ENCODE measurements at places on chromosomes 6 and 20.
A peak's percentile ranks its signal among the peaks of the same experiment; 100 is the strongest.

DNA sequence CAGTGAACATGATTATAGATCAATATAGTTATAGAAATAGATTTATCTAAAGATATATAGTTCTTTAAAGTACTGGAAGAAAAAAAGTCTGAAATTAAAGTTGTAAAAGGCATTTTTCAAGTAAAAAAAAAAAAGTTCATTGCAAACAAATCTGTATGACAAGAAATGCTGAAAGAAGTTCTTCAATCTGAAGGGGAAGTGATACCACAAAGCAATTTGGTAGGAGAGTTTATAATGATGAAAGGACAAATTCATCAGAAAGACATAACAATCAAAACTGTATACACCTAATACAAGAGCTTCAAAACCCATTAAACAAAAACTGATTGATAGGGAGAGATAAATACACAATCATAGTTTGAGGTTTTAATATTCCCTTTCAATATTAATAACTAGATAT, 14.1 kb downstream of the HUS1B start:
- no peak overlapping the region for H3K27ac ChIP-seq
- no peaks in the 10 kb centered on the region for H3K4me1 ChIP-seq
- H3K36me3 ChIP-seq: peaks cover 3% of the 10 kb centered on the region
- DNase-seq: no peak
- H3K27me3 ChIP-seq: no peaks in the 10 kb centered on the region

GRCh38 chr6:160137989-160138835, 16.6 kb downstream of the SLC22A1 start:
- H3K27me3 ChIP-seq: no peaks in the 10 kb centered on the region
- peak overlapping the region; percentile 52 for H3K27ac ChIP-seq
- H3K4me3 ChIP-seq: no peak overlapping the region
- DNase-seq: peak; percentile 47

DNA sequence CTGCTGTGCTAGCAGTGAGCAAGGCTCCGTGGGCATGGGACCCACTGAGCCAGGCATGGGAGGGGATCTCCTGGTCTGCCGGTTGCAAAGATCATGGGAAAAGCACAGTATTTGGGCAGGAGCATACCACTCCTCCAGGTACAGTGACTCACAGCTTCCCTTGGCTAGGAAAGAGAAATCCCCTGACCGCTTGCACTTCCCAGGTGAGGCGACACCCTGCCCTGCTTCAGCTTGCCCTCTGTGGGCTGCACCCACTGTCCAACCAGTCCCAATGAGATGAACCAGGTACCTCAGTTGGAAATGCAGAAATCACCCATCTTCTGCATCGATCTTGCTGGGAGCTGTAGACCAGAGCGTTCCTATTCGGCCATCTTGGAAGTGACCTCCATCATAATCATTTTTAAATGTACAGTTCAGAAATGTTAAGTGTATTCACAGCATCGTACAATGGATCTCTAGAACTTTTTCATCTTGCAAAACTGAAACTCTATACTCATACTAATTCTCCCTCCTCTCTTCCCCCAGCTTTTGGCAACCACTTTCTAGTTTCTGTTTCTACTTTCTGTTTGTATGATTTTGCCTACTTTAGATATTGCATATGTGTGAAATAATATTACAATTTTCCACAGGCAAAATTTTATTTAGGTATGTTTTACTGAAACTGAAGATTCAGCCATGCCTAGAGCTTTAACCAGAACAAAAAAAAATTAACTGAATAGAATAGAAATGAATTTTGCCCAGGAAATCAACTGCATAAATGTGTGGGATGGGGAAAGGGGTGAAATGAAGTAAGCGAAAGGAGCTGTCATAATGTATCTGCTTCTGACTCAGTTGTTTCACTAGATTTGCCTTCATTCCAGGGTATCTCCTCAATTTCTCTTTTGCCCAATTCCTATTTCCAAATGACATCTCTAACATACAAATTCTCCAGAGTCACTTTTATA, 100.0 kb downstream of the RWDD2A start:
- H3K27ac ChIP-seq: no peak overlapping the region
- H3K36me3 ChIP-seq: no peaks in the 10 kb centered on the region
- no peak for DNase-seq
- H3K27me3 ChIP-seq: peaks cover 10% of the 10 kb centered on the region
- peaks cover 10% of the 10 kb centered on the region for H3K4me1 ChIP-seq
- H3K4me3 ChIP-seq: no peak overlapping the region

- peaks cover 24% of the 10 kb centered on the region for H3K36me3 ChIP-seq
- H3K4me1 ChIP-seq: peaks cover 6% of the 10 kb centered on the region
- H3K27me3 ChIP-seq: no peaks in the 10 kb centered on the region
- no peak overlapping the region for H3K4me3 ChIP-seq
Measured at GRCh38 chr6:53032849-53033248, 32.4 kb upstream of the FBXO9 start.

- no peak overlapping the region for H3K27ac ChIP-seq
- DNase-seq: no peak
- no peak overlapping the region for H3K4me3 ChIP-seq
- H3K36me3 ChIP-seq: no peaks in the 10 kb centered on the region
Measured at GRCh38 chr6:41719436-41720261, 15.8 kb downstream of the TFEB start.

GRCh38 chr20:44509762-44510161, 12.1 kb downstream of the SERINC3 start:
- DNase-seq: no peak
- no peaks in the 10 kb centered on the region for H3K27me3 ChIP-seq
- H3K36me3 ChIP-seq: peaks cover 26% of the 10 kb centered on the region
- H3K27ac ChIP-seq: no peak overlapping the region

- no peaks in the 10 kb centered on the region for H3K4me1 ChIP-seq
- no peak overlapping the region for H3K27ac ChIP-seq
- H3K4me3 ChIP-seq: no peak overlapping the region
- no peaks in the 10 kb centered on the region for H3K27me3 ChIP-seq
- H3K36me3 ChIP-seq: no peaks in the 10 kb centered on the region
Measured at GRCh38 chr6:54193560-54193959, 82.3 kb downstream of the MLIP start.

- H3K27ac ChIP-seq: no peak overlapping the region
- no peak for DNase-seq
- peaks cover 22% of the 10 kb centered on the region for H3K27me3 ChIP-seq
- no peaks in the 10 kb centered on the region for H3K4me1 ChIP-seq
Measured at GRCh38 chr6:138572167-138572875, 73.0 kb upstream of the NHSL1 start.

GRCh38 chr20:15399781-15400180, 1062.4 kb upstream of the FLRT3 start:
- no peak overlapping the region for H3K4me3 ChIP-seq
- H3K27me3 ChIP-seq: no peaks in the 10 kb centered on the region
- no peaks in the 10 kb centered on the region for H3K4me1 ChIP-seq
- no peak for DNase-seq
- H3K36me3 ChIP-seq: no peaks in the 10 kb centered on the region

- no peaks in the 10 kb centered on the region for H3K36me3 ChIP-seq
- peaks cover 12% of the 10 kb centered on the region for H3K27me3 ChIP-seq
- H3K4me3 ChIP-seq: no peak overlapping the region
- H3K27ac ChIP-seq: no peak overlapping the region
- DNase-seq: no peak
Measured at GRCh38 chr20:57698867-57699275, 10.9 kb downstream of the PMEPA1 start.

DNA sequence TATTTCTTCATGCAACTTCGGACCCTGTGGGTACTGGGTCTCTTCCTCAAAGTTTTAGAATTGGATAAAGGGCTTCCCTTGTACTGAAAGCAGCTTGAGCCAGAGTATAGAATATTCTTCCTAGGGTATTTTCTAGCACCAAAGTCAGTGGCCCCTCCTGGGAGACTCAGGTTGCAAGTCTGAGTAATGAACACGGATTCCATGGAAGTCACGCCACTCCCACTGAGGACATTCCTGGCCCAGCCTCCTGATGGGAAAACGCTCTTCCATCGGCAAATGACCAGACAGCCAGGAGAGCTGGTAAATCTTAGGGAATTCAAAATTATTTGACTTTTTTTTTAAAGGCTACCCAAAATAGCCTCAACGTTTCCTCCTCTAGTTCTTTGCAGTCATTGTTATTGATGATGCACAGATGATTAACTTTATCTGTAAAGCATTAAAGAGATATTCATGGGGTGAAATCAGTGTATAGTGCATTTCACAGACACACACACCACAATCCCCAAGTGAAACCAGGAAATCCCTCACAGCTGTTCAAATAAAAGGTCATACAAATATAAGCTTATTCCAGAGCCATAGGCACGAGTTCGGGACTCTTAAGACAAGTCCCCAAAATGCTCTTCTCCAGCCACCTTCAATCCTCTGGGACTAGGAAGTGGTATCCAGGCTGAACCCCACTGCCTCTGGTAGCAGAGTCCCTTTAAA, 248.8 kb downstream of the SOD2 start:
- H3K27ac ChIP-seq: no peak overlapping the region
- H3K27me3 ChIP-seq: peaks cover 3% of the 10 kb centered on the region
- no peak overlapping the region for H3K4me3 ChIP-seq
- no peaks in the 10 kb centered on the region for H3K36me3 ChIP-seq
- DNase-seq: no peak

DNA sequence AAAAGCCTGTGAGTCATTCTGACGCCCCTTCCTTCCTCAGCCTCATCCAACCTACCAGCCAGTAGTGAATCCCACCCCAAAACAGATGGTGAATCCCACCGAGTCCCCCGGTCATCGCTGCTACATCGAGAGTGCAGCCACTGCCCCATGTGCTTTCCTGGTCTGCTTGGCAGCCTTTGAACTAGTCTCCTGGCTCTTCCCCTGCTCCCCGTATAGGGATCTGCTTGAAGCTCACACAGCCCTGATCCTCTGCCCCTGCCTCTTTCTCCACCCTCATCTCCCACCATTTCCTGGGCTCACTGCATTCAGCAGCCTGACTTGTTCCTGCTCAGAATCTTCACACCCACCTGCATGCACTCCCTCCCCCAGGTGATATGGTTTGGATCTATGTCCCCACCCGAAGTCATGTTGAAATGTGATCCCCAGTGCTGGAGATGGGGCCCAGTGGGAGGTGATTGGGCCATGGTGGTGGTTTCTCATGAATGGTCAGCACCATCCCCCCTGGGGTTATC, 14.6 kb downstream of the SYNJ2 start:
- H3K4me1 ChIP-seq: peaks cover 37% of the 10 kb centered on the region
- no peak for DNase-seq
- H3K27ac ChIP-seq: no peak overlapping the region

DNA sequence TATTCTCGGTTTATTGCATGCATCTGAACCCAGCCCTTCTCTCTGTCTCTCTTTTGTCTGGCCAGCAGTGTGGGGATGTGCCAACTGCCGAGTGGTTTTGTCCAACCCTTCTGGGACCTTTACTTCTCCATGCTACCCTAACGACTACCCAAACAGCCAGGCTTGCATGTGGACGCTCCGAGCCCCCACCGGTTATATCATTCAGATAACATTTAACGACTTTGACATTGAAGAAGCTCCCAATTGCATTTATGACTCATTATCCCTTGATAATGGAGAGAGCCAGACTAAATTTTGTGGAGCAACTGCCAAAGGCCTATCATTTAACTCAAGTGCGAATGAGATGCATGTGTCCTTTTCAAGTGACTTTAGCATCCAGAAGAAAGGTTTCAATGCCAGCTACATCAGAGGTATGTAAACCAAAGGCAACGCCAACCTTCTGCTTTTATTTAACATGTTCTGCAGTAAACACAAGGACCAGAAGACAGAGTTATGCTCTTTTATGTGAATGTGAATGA, 65.8 kb downstream of the ADGRG6 start:
- DNase-seq: no peak
- no peak overlapping the region for H3K4me3 ChIP-seq
- no peaks in the 10 kb centered on the region for H3K4me1 ChIP-seq
- no peak overlapping the region for H3K27ac ChIP-seq
- no peaks in the 10 kb centered on the region for H3K36me3 ChIP-seq

DNA sequence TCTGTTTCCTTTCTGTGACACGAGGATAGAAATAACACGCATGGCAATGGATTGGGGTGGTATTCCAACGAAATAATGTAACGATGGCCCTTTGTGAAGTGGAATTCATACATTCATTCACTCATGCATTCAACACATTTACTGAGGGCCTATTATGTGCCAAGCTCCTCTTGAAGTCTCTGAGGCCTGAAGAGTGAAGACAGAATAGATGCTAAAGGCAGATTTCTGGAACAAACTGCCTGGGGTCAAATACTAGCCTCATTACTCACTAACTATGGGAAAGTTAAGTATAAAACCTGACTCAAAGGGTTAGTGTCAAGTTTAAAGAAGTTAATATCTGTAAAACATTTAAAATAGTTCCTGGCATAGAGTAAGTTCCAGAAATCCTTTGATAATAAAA, 279.6 kb upstream of the SULF2 start:
- no peaks in the 10 kb centered on the region for H3K4me1 ChIP-seq
- no peak overlapping the region for H3K27ac ChIP-seq
- no peak for DNase-seq
- H3K27me3 ChIP-seq: no peaks in the 10 kb centered on the region
- H3K36me3 ChIP-seq: no peaks in the 10 kb centered on the region
- H3K4me3 ChIP-seq: no peak overlapping the region

- H3K4me3 ChIP-seq: no peak overlapping the region
- H3K36me3 ChIP-seq: peaks cover 5% of the 10 kb centered on the region
- DNase-seq: peak; percentile 22
- H3K27me3 ChIP-seq: no peaks in the 10 kb centered on the region
- H3K4me1 ChIP-seq: peaks cover 52% of the 10 kb centered on the region
Measured at GRCh38 chr6:146851837-146852236, 253.1 kb downstream of the ADGB start.

GRCh38 chr6:157982563-157983405, 1.1 kb downstream of the SYNJ2 start:
- H3K27me3 ChIP-seq: peaks cover 7% of the 10 kb centered on the region
- H3K27ac ChIP-seq: peak overlapping the region; percentile 84
- peak overlapping the region; percentile 95 for H3K4me3 ChIP-seq

GRCh38 chr6:99507648-99508047, 7.6 kb downstream of the USP45 start:
- DNase-seq: no peak
- no peaks in the 10 kb centered on the region for H3K27me3 ChIP-seq
- H3K36me3 ChIP-seq: peaks cover 31% of the 10 kb centered on the region
- peaks cover 3% of the 10 kb centered on the region for H3K4me1 ChIP-seq
- no peak overlapping the region for H3K4me3 ChIP-seq

GRCh38 chr6:10385524-10386132, 29.2 kb downstream of the TFAP2A start:
- H3K4me3 ChIP-seq: no peak overlapping the region
- H3K27me3 ChIP-seq: peaks cover 76% of the 10 kb centered on the region
- DNase-seq: no peak
- peaks cover 8% of the 10 kb centered on the region for H3K36me3 ChIP-seq
- H3K27ac ChIP-seq: no peak overlapping the region

DNA sequence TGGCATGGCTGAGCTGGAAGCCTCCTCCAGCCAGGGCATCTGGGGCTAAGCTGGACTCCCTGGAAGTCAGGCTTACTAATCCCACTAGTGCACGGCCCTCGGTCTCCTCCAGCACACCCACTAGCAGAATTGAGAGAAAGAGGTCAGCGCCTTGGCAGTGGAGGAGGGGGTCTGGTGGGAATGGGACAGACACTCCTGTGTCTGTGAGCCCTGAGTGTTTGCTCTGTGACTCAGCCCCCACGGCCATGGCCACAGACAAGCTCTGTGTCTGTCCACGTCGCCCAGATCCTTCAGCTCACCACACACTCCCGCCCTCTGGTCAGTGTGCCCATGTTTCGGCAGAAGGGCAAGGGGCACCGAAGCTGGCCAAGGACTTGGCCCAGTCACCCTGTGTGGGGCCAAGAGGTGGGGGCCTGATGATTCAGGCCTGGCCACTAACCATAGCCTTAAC, 8.8 kb downstream of the MDFI start:
- H3K36me3 ChIP-seq: no peaks in the 10 kb centered on the region
- no peak for DNase-seq
